ENCODE measurements at places on chromosomes 16 and 17.

DNA sequence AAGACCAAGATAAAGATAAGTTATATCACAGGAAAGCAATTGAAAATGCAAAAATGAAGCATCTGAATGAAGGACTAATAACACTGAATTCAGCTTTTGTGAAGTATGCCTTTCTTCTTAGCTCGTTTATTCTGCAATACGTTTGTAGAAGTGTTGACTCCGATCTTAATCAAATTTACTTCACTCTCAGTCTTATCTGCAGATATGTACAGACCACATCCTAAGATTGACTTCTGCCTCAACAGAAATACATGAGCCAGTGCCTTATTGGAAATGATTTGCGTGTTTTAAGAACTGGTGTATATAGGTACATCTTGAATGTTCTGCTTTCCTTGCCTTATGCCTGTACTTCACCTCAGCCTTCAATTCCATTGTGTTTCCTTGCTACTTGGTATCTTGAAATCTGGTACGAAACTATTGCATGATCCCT lies 1.3 kb downstream of the ATF7IP2 start:
- DNase-seq, result no peak

- DNase-seq, result no peak
These were observed 55.7 kb upstream of the AKTIP start for GRCh38 chr16:53558710-53559109.

DNA sequence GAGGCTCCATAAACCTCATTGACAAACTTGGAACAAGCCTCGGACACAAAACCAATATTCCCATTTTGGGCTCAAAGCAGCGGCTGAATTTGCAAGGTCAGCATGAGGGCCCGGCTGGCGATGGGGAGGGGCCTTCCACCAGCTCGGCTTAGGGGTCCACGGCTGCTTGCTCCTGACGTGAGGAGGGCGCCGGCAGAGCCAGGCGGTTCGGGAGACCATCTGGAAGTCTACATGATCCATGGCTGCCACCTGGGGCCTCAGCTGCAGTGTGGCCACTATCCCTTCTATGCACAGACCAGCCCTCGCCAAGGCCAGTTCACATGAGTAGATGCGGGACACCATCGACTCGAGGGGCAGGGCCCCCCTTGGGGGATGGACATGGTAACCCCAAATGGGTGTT lies 39.1 kb downstream of the NDEL1 start:
- DNase-seq, result no peak

DNA sequence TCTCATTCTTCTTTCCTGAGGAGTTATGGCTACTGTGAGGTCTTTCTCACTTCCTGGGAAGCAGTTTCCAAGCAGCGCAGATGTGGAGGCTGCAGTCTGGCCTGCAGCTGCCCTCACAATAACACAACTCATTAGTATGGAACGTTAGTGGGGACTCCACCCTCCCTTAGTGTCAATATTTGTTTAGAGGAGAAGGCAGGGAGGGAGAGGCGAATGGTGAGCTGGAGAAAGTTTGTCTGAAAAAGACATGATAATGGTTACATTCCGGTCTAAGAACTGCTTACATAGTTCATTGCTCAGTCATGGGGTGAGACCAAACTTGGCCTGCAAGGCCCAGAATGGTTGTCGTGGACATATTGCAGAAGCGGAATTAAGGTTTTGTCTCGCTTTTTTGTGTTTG lies 170.2 kb downstream of the HS3ST3B1 start:
- DNase-seq, result peak; percentile 90

GRCh38 chr16:30120340-30121105 lies 2.5 kb downstream of the MAPK3 start:
- DNase-seq, result no peak

- DNase-seq, result no peak
These were observed 51.5 kb upstream of the CBX4 start for GRCh38 chr17:79890706-79891105.

DNA sequence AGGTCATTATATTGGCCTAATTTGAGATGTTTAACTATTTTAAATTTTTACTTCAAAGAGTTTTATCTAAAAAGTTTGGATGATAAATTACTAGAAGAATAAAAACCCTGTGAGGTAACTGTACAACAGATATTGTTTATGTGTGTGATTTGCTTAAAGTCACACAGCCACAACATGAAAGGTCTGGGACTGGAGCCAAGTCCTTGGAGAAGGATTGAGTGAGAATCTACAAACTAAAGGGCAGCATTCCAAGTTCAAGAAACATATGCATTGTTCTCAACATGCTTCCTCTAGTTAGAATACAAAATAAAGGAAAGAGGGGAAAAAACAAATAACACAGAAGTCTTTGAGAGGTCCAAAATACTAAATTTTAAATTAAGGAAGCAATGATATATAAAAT lies 131.5 kb upstream of the MON1B start:
- DNase-seq, result no peak

GRCh38 chr17:66467766-66468165 lies 165.4 kb downstream of the PRKCA start:
- no peak for DNase-seq

DNA sequence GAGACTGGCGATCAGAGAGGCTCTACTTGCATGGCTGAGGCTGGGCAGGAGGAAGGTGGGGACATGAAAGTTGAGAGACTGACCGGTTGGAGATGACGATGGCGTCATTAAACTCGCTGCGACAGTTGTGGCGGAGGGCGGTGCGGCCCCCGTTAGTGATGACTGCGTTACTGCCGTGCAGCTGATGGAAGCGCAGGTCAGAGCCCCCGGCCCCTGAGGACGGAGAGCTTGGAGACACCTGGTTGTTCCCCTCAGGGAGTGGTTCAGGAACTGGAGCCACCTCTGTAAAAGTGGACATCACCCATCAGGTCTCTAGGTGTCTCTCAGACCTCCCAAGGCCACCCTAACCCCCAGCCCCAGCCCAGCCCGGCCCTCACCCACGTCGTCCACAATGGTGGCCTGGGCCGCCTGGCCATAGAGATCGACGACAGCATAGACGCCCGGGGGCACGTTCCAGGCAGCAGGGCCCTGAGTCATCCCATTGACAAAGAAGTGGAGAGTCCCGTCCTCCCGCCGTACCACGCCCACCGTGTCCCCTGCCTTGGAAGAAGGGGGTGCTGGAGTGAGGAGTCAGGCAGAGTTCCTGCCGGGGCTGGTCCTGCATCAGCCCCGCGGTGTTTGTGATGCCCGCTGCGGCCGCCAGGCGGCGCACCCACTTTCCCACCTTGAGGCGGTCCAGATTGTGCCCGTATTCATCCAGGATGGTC lies 5.3 kb downstream of the NEURL4 start:
- no peak for DNase-seq

DNA sequence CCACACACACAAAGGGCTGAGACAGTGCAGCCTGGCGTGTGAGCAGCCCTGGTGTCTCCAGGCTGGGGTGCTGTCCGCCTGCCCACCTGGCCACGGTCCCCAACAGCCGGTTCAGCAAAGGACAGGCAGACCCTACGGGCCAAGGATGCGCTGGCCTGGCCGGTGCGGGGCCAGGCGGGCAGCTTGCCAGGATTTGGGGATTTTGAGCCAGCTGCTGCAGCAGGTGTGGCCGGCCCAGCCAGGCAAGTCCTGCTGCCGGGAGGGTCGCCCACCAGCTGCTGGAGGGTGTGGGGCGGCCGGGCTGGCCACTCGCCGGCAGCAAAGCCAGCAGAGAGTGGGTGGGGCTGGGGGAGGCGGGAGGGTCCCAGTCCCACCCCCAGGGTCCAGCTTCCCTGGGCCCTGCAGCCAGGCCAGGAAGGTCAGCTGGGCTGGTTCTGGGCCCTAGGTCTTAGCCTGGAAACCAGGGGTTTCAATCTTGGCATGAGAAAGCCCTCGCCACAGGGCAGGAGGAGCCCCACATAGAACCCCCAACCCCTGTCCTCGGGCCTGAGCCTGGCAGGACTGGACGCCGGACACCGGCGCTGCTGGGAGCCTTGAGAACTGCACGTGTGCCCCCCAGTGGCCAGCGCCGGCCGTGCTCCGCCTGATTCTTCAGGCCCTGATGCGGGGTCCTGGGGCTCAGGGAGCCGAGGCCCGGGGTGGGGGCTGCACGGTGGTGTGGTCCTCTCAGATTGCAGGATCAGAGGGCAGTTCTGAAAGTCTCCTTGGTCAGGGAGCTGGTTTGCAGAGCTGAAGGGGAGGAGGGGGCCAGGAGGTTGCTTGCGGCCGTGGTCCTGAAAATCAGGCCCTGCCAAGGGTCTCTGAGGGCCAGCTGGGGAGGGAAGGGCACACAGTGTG lies 17.6 kb upstream of the SSTR5 start:
- DNase-seq, result peak; percentile 18

GRCh38 chr16:19709381-19710136 lies 8.5 kb downstream of the KNOP1 start:
- no peak for DNase-seq

All from AG04450 (cell line).